Effector CD4-positive, alpha-beta T cell (primary cell): ENCODE measurements at places on chromosomes 12 and 14.

- DNase-seq, result no peak
These were observed 2.5 kb upstream of the ZCCHC8 start for GRCh38 chr12:122503147-122503751.

DNA sequence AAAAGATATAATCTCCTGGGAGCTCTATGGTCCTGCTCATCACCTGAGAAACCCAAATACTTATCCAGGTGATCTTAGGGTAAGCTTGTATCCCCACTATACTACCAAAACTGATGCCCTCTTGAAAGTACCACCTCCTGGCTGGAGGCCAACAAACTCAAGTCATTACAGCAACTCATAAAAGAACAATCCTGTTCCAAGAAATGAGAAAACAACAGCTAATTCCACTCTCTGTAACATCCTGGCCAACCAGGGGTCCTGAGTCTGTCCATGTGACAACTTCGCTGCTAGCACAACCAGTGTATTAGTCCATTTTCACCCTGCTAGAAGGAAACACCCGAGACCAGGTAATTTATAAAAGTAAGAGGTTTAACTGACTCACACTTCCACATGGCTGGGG, 190.0 kb upstream of the BMP4 start:
- DNase-seq, result no peak

DNA sequence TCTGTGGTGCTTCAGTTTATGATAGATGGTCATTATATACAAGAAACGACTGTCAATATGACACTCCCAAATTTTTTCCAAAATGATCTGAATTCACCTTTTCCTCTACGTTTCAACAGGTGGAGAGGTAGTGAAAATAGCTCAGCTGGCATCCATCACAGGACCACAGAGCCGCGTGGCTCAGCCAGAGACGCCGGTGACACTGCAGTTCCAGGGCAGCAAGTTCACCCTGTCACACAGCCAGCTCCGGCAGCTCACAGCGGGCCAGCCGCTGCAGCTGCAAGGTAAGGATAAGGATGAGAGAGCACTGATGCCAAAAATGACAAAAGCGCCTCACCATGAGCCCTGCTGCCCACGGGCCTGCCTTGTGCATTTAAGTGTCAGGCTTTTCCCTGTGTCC, 73.9 kb downstream of the EP400 start:
- DNase-seq, result no peak

DNA sequence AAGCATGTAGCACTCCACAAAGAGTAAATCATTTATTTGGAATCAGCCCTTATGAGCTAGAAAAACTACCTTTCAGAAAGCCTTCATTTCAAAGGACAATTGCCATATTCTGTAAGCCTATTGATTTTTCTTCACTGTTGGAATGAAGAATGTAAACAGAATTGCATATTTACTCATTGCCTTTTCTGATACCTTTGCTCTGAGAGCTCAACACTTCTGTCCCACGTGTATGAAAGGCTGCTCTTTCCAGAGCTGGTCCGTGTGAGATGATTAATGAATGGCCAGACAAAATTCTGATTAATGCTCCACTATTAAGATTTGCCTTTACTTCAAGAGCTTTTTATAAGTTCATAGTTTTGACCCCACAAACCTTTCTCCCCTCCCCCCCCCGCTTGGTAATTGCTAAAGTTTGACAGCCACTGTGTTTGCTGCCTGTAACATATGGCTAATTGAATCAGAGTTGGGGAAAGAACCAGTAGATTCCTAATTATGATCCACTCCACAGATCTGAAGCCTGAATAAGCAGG, 63.0 kb upstream of the PLEKHA5 start:
- no peak for DNase-seq

GRCh38 chr14:21505012-21505553, 6.1 kb downstream of the METTL3 start:
- no peak for DNase-seq

DNA sequence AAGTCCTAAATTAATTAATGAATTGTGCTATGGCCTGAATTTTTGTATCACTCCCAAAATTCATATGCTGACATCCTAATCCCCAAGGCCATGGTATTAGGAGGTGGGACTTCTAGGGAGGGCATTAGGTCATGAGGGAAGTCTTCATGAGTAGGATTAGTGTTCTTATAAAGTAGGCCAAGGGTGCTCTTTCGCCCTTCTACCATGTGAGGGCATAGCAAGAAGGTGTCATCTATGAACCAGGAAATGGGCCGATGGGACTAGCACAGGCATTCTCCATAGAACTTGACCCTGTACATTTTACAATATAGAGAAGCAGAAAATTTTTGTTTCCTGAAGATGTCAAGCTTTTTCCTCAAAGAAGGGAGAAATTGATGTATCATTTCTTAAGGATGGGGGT, 12.5 kb downstream of the SYT10 start:
- DNase-seq, result no peak

DNA sequence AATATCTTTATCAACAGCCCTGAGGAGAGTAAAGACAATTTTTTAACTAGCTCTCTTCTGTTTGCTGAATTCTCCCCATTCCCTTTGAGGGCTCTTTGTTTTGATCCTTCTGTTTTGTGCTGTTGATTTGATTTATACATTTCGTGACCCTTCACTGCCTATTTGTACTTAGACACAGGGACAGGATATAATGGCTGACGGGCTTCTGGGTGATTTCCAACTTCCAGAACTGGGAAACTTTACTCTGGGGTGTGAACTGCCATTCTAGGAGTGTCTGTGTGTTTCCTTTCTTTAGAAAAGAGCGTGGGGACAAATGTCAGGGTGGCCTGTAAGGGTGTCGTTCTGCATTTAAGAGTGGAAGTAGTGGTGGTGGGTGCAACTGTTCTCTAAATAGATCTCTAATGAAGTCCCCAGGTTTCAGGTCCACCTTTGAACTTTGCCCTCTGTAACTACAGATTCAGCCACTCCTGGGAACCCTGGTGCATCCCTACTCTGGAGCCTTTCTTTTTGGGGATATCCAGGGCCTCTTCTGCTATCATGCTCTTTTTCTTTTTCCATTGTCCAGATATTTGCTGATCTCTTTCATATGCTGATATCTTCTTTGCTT, 22.3 kb upstream of the SSPN start:
- no peak for DNase-seq

GRCh38 chr12:10001171-10001776, 2.4 kb upstream of the CLEC1B start:
- no peak for DNase-seq

DNA sequence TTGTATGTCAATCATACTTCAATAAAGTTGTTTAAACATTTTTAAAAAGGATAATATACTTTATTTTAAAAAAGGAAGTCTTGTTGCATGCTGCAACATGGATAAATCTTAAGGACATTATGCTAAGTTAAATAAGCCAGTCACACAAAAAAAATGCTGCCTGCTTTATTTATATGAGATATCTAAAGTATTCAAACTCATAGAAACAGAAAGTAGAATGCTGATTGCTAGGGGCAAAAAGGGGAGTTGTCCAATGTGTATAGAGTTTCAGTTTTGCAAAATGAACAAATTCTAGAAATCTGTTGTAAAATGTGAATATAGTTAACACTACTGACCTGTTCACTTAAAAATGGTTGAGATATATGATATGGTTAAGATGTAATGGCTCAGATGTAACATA, 8.7 kb downstream of the KLRC4 start:
- no peak for DNase-seq

GRCh38 chr14:93969082-93969828, 7.1 kb downstream of the ASB2 start:
- DNase-seq, result no peak

DNA sequence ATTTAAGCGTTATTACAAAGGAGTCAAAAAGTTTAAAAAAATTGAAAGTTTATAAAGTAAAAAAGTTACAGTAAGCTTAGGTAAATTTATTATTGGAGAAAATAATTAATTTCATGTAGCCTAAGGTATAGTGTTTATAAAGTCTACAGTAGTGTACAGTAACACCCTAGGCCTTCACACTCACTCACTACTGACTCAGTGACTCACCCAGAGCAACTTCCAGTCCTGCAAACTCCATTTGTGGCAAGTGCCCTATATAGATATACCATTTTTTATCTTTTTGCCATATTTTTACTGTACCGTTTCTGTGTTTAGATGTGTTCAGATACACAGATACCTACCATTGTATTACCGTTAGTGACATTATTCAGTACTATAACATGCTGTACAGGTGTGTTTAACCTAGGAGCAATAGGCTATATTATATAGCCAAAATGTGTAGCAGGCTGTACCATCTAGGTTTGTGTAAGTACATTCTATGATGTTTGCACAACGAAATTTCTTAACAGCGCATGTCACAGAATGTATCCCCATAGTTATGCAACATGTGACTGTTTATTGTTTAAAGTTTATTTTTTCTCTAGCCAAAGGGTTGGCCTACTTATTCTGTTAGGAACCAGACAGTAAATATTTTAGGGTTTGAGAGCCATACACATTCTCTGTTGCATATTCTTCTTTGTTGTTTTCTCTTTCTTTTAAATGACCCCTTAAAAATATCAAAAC, 155.5 kb downstream of the PCNX1 start:
- no peak for DNase-seq

GRCh38 chr12:14157088-14157747, 175.8 kb upstream of the GRIN2B start:
- no peak for DNase-seq

- no peak for DNase-seq
These were observed 435.7 kb downstream of the GXYLT1 start for GRCh38 chr12:41709012-41709411.
